Muscle of arm (tissue), 14 donors: ENCODE measurements at places on chromosomes 1 and 21.

GRCh38 chr1:60950224-60951063 lies 131.9 kb upstream of the NFIA start:
- DNase-seq = peak; percentile 55

GRCh38 chr1:203559523-203559922 lies 65.6 kb downstream of the OPTC start:
- no peak for DNase-seq

DNA sequence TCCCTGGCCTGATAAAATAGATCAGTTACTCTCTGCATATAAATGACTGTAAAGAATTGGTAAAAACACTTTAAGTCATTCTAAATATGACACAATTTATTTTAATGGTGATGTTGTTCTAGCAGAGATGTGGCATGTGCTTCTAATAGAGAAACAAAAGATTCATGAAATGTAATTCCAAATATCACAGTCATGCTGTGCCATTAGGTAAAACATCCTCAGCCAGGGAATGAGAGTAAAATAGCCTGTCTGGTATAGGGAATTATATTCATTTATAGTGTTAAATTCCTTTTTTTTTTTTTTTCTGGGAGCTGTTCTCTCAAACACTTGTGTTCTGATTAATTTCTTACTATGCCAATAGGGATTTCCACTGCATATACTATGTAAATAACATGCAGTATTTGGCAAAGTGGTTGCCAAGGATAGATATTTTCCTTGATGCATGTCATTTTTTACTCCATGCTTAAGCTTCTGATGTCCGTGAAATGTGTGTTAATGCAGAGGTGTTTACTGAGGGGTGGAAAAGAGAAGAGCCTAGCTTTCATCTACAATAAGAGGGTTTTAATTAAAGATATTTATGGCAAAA lies 67.8 kb downstream of the TMPRSS15 start:
- no peak for DNase-seq

GRCh38 chr1:25690396-25690956 lies 73.9 kb downstream of the MAN1C1 start:
- DNase-seq = no peak

- peak; percentile 99 for DNase-seq
Measured at GRCh38 chr1:153633754-153634665, at the start of gene CHTOP. CHTOP (plus strand) TSS chr1:153634066; CDS start chr1:153636589, 2,523 bp downstream.

GRCh38 chr1:33943978-33944377 lies 80.1 kb downstream of the HMGB4 start:
- no peak for DNase-seq

DNA sequence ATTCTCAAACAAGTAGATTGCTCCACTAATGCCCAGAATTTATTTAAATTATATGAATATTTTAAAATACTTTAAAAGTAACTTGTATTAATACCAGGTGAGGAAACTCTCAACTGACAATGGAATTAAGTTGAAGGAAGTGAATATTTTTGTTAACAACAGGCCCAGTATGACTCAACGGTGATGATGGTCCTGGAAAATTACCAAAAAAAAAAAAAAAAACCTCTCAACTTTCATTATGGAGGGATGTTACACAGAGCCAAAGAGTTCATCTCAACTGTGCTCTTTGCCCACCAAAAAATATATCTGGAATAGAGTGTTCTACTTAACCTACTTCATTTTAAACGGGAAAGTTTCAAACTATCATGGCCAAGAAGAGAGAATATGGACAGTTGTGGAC lies 28.3 kb downstream of the CFH start:
- no peak for DNase-seq

- peak; percentile 66 for DNase-seq
Measured at GRCh38 chr1:171126504-171126903, 35.8 kb downstream of the FMO3 start.
